NCI-H1105 treated with DMSO at 0.1 percent for 48 hours (cell line): ENCODE measurements at places on chromosomes 1 and 21.
A peak's percentile ranks its signal among the peaks of the same experiment; 100 is the strongest.

DNA sequence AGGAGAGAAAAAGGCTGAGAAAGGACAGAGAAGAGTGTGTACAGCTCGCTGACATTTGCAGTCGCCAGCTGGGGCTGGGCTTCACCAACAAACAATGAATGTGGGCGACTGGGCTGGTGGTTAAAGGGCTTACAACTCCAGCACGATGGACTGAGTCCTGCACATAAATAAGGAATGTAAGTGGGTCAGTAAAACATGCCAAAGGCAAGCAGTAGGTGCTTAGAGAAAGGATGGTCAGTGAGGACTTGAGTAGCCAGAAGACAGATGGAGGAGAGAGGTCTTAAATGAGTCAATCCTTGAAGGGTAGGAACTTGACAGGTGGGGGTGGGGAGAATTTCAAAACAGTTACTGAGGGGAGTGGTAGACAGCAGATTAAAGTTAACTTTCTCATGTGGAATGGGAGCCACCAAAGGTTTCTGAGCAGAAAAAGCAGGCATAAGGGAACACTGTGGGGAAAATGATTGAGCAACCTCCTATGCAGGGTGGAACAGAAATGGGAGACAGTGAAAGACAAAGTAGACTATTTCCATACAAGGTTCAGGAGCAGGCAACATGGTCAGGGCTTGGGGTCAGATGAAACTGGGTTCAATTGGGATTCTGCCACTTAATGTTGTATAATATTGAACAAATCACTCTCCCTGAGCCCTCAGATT lies 37.4 kb downstream of the GADD45A start:
- no peak for DNase-seq

- no peak for DNase-seq
Observed at GRCh38 chr1:243903895-243904294, 53.9 kb upstream of the AKT3 start.

GRCh38 chr21:45317398-45318145 lies 29.9 kb upstream of the POFUT2 start:
- no peak for DNase-seq

DNA sequence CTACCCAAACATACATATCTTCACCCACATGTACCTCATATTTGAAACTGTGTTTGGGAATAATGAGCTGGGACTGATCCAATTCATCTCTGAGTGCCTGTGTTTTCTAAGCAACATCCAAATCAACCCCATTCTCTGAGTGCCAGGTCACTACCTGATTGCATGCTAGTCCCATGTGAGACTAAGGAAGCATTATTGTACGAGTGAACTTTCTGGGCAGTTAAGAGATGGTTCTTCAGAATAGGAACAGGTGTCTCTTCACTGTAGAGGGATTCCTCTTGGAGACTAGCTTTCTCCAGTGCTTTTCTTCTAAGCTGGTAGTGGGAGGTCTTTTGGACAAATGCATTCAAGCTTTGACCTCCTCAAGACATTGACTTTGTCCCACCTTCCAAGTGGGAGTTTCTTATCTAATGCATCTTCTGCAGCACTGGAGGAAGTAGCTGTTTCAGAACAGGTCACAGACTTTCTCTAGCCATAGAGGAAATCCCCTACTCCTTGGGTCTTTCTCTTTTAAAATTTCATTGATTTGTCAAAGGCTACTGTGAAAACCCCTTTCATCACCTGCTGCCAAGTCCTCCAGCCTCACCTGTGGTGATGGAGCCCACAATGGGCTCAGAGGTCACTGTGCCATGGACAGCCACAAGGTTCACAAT lies 172.0 kb upstream of the KIAA0040 start:
- DNase-seq: no peak

- DNase-seq: no peak
Observed at GRCh38 chr1:6345009-6345408, 48.6 kb downstream of the ACOT7 start.

DNA sequence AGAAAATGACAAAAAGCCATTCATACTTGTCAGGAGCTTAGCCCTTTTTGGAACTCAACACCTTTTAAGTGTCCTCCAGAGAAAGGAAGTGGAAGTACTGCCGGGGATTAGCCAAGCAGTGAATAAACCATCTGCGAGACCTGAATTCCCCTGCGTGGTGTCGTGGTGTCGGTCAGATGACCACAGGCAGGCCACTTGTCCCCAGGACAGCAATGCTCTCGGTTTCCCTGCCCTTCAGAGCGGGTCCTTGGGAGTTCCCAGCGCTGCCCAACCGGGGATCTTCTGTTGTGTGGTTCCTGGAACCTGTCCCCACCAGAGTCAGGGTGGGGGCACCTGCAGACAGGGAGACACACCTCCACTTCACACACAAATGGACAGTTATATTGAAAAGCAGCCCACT lies 9.2 kb downstream of the GPR157 start:
- no peak for DNase-seq

DNA sequence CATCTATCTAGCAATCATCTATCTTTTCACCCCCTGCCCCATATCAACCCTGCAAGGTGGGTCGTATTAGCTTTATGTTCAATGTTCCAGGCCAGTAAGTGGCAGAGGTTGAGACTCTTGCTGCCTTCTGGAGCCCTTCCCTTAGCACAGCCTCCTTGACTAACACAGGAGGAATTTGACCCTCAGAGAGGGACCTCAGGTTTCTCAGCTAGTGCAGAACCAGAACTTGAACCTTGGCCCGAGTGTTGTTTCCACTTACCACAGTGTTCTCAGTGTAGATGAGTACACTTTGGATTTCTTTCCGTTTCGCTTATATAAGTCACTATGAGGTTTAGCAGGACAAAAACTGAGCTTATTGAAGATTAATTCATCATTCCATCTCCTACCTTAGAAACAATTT lies 11.1 kb upstream of the ATF3 start:
- DNase-seq: no peak

DNA sequence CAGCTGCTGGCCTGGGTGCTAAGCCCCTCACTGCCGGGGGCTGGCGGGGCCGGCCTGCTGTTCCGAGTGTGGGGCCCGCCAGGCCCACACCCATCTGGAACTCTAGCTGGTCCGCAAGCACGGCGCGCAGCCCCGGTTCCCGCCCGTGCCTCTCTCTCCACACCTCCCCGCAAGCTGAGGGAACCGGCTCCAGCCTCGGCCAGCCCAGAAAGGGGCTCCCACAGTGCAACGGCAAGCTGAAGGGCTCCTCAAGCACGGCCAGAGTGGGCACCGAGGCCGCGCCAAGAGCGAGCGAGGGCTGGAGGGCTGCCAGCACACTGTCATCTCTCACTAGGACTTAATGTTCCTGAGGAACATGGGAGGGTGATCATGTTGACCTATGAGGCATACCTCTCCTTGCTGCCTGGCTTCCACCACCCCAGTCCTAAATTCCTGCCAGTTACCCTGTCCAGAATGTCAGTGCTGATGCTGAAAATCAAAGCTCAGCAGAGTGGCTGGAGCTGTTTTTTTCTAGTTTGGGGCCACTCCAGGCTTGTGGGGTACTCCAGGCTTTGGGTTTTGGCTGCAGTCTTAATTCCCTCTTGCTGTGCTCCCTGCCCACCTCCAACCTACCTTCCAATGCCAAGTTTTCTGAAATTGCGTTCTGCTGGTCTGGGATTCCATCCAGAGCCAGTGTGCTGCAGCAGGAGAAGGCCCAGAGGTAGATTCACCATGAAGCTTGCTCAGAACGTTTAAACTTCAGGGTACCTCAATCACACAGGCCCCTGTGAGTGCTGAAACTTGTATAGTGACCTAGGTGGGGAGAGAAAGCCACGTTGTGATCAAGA lies 44.2 kb upstream of the LPGAT1 start:
- DNase-seq: no peak

- no peak for DNase-seq
Observed at GRCh38 chr21:43689556-43690337, 29.2 kb upstream of the PDXK start.

DNA sequence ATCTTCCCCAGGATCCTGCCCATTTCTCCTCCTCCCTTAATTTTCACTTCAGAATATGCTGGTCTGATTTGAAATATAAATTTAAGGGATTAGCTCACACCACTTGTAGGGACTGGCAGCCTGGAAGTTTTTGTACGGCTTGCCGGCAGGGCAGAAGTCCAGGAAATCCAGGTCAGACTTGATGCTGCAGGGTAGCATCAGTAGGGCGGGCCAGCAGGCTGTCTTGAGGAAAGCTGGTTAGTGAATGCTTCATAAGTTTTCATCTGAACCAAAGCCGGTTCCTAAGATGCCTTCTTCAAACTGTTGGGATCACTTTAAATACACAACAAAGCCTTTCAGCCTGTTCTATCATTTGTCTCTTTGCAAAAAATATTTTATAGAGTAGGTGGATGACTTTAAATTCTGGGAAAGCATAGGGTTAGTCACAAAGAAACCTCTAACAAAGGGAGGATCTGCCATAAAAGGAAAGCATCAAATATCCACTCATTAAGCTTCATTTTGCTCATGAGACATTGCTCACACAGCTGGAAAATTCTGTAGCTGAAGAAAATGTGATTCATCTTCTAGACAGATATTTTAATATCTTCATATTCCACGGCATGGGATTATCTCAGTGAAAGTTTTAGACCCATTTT lies 90.7 kb upstream of the GFI1 start:
- DNase-seq: no peak

DNA sequence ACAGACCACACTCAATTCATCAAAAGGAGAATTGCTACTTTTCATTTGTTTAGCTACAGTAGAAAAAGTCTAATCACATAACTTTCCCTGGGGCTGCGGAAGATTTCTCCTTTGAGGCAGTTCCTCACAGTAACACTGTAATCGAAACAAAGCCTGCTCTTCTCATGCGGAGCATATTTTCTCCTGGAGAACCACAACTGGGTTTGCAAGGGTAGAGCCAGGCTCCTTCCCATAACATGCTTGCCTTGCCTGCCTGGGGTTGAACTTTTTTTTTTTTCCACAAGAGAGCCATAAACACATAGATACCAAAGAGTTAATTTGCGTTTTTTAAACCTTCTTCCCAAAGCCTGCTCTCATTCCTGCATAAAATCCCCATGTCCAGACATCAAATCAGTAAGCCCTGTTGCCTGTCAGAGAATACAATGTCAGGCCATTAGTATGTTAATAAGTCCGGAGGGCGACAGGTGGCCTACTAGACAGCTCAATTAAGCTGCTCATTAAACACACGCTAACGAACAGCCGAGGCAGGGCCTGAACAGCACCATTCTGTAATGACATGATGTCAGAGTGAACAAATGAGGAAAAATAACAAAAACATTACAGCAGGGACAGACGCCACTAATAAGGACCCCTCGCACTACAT lies 107.1 kb upstream of the OLIG2 start:
- DNase-seq: no peak

DNA sequence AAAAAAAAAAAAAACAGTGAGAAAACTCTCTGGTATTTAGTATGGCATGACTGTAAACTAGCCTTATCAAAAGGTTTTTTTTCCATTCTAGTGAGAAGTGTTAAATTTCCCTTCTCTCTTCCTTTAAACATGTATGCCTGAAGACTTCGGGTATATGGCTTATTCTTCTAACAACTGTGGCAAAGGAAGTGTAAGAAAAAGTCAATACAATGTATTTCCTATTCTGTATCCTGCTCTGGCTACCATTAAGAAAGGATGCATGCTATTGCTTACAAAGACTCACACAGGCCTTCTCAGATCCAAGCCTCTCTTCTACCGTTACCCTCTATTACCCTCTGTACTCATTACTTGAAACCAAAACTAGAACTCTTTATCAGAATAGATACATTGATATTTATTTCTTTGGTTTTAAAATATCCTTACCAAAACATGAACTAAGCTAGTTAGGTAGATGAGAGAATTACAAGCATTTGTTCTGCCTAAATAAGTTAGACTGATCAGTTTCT lies 8.4 kb downstream of the CEPT1 start:
- DNase-seq: no peak

- DNase-seq: no peak
Observed at GRCh38 chr21:31931644-31932469, 59.0 kb downstream of the HUNK start.

DNA sequence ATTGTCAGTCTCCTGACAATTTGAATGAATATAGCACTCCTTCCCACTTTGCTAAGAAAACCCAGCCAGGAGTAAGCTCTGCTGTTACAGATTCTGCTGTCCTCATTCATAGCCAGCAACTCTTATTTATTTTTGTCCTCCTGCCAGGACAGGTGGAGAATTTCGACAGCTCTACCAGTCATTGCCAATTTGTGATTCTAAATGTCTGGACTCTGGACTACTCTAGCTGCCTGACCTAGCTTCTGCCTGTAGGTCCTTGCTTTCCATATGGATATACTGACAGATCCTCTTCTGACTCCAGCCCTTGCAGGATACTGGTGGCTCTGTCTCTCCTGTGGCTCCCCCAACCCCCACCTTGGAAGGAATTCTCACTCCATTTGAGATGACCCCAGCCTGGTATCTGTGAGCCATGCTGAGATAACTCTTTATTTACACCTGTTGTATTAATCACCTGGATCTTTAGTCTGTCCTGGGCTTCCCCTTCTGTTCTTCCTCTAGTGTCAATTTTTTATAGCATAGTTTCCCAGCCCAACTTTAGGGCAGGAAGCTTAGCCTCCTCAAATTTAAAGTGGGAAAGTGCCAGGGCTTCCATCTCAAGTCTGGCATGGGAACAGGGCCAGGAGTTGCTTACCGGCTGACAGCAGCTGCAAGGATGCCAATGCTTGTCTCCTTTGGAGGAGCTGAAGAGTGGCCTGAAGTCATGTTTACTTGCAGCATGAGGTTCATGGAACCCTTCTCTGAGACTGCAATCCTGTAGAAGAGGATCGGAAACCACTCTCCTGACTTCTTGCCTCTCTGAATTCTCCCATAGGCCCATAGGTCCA lies 6.7 kb downstream of the PM20D1 start:
- DNase-seq: no peak

- DNase-seq: no peak
Observed at GRCh38 chr1:224780736-224781135, 148.7 kb upstream of the DNAH14 start.

GRCh38 chr1:162736184-162736583 lies 54.3 kb upstream of the HSD17B7 start:
- no peak for DNase-seq

GRCh38 chr1:245956225-245956624 lies 550.9 kb downstream of the SMYD3 start:
- no peak for DNase-seq

- DNase-seq: peak; percentile 78
Observed at GRCh38 chr1:37808369-37809319, 636 bp upstream of the YRDC start.

DNA sequence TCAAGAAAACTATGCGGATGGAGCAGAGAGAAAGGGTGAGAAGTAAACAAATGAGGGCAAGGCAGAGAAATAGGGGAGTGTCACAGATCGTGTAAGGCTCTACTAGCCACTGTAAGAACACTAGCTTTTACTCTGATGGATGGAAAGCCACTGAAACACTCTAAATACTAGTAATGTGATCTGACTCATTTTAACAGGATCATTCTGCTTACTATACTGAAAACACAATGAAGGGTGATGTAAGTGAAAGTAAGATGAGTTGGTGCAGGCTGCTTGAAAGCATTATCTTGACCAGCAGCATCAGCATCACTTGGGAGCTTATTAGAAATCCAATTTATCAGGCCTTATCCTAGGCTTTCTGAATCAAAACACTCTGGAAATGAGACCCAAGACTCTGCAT lies 32.7 kb downstream of the TUT4 start:
- no peak for DNase-seq
